ENCODE measurements at places on chromosomes 4 and X.

GRCh38 chr4:19224820-19225219 is 1026.9 kb upstream of the SLIT2 start:
- DNase-seq = no peak

DNA sequence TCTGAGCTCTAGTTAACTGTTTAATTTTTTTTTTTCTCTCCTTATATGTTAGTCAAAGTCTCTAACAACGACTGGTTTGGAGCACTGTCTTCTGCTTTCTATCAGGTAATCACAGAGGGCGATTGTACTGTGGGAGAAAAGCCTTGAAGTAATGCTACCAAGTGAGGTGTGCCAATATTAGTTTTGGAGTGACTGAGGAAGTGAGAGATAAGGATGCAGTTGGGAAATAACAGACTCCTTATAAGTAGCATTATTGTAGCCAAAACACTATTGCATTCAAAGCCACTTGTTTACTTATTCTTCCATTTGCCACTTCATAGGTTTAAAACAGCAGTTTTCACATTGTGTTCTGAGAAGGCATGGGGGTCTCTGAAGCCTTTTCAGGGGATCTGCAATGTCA is 79.1 kb upstream of the SLC6A14 start:
- no peak for DNase-seq

- DNase-seq = no peak
Observed at GRCh38 chr4:99574530-99575324, at the start of gene MTTP. MTTP (plus strand) TSS chr4:99574824; CDS start chr4:99574910, 86 bp downstream.

- DNase-seq = no peak
Observed at GRCh38 chr4:26719954-26720552, 136.2 kb downstream of the TBC1D19 start.

DNA sequence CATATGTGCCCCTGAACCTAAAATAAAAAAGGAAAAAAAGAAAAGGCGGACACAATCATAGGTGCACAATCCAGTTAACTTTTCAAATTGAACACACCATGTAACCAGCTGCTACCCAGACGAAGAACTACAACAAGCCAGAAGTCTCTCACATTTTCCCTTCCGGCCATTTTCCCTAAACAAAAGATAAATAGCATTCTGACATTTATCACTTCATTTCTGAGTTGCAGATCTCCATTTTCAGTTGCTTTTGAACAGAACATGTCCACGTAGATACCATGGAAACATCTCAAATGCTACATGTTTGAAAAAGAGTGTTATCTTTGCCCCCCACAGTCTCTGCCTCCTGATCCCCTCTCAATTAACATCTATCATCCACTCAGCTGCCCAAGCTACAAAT is 29.2 kb upstream of the CABS1 start:
- DNase-seq = no peak

GRCh38 chrX:39996536-39996935 is 101.2 kb downstream of the BCOR start:
- DNase-seq = no peak

GRCh38 chr4:2246384-2247127 is 4.6 kb upstream of the HAUS3 start:
- no peak for DNase-seq

Data from femur (tissue), 1 donor.